Stimulated activated CD8-positive, alpha-beta memory T cell treated with anti-CD3 and anti-CD28 coated beads, Interleukin-7, amount 100 ng/mL, for 1 hour (primary cell): ENCODE measurements at places on chromosomes 6 and 20.

DNA sequence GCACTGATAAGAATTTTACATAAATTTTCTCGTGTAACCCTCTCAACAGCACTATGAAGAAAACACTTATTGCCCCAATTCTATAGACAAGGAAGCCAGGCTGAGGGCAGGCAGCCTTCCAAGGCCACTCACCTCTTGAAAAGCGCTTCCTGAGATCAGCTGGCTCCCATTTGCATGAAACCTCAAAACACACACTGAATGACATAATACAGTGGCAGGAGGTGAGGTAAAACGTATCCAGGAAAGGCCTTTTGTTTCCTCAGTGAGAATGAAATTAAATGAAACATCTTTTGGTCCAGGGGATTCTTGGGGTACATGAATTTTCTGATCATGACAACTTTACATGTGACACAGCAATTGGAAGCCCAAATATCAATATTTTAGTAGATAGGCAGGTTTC, 112.5 kb downstream of the WDR27 start:
- DNase-seq = no peak

DNA sequence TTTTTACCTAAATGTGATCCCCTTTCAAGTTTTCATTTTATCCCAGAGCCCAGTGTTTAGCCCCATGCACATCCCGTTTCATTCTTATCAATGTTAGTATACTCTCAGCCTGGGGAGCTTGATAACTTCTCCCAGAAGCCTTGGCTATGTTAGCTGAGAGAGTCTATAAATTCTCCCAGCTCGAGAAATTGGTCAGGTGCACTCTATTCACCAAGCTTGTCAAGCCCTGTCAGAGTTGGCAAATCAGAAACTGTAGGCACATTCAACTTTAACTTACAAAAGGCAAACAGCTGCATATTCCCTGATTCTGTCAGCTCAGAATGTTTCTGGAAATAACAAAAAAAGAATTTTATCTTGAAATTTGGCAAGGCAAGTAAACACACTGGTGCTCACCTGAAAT, 62.2 kb upstream of the IMPG1 start:
- no peak for DNase-seq

GRCh38 chr20:51731731-51732095, 36.5 kb downstream of the ATP9A start:
- DNase-seq = no peak

GRCh38 chr6:4610256-4610655, 165.9 kb upstream of the CDYL start:
- DNase-seq = no peak

DNA sequence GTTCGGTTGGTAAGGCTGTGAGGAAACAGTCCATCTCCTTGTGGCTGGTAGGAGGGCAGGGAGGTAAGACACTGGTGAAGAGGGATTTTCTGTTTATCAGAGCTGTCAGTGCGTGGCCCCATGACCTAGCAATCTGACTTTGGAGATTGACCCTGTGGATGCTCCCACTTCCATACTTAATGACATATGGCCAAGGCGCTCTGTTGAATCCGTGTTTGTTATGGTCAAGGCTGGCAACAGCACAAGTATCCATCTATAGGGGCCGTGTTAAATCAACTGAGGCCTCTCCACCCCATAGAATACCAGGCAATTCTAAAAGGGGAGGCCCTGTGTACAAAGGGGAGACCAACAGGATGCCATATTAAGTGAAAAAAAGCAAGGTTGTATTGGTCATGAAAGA, 25.6 kb upstream of the FOXC1 start:
- no peak for DNase-seq

- no peak for DNase-seq
These were observed 10.4 kb downstream of the ASIP start for GRCh38 chr20:34251619-34252018.

DNA sequence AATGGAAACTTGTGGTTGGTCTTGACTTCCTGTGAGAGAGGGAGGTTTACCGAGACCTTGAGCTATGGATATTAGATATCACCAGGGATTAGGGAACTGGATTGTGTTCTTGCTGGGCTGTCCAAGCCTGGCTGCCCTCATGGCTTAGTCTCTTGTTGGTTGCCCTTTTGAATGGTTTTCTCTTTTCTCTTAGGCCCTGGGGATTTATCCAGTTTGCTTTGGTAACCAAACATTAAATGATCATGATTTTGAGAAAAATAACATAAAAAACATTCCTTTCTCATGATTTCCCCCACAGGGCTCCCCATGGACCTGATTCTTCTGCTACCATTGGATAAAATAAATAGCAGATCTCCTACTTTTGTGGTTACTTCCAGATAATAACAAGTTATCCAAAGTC, 306.4 kb upstream of the RNF217 start:
- DNase-seq = no peak

DNA sequence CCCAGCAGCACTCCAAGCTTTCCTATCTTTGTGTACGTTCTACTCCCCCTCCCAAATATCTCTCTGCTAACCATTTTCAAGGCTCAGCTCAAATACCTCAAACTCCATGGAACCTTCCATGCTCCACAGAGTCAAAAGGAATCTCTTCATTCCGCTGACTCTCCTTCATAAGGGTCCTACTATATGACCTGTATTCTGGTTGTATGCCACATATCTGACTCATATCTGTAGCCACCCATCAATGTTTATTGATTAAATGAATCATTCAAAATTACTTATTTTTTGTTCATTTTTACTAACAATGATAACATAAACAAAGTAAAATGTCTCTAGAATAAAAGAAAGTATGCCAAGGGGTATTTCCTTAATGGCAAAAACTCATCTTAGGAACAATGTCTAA, 123.2 kb downstream of the ARHGAP18 start:
- DNase-seq = no peak

DNA sequence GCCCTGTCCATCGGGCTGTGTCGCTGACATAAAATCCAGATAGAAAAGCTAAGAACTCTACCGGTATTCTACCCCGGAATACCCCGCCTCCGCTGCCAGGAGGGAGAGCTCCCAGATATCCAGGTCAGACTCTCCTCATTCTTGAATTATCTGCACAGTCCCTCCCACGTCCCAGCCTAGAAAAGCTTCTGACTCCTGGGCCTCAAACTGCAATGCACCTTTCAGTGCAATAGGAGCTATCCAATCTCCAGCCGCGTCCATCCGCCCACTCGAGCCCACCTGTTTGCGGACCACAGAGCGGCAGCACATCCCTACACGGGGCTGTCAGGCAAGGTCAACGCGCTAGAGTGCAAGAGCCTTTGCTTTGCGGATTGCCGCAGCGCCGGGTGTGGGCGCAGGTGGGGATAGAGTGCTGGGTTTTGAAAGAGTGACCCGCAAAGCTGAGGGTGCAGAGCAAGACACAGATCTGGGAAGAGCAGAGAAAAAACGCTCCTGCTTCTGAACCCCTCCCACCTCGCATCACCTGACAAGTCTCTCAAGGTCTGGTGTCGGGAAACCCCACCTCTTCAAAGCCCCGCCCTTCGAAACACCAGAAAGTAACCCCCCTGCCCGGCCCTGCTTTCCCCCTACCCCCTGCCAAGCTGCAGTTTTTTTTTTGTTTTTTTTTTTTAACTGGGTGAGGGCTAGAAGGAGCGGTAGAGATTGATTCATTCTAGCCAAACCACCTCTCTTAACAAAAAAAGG, 1.3 kb downstream of the TAPBP start:
- DNase-seq = no peak

- DNase-seq = no peak
These were observed 16.1 kb downstream of the FBXO30 start for GRCh38 chr6:145798530-145798929.

DNA sequence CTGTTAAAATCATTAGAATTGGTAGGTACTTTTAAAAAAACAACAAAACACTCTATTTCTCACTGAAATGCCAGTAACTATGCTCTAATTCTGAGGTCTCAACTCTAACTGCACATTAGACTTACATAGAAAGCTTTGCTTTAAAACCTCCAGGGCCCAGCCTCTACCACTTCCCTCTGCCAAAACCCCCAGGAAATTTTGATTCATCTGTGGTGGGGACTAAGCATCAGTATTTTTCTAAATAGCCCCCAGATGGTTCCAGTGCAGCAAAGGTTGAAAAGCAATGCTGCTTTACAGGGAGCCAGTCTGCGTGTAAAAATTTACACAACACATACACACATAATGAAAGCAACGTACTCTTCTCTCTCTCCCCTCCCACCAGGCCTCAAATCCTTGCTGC, 3.8 kb downstream of the TBC1D32 start:
- DNase-seq = no peak

DNA sequence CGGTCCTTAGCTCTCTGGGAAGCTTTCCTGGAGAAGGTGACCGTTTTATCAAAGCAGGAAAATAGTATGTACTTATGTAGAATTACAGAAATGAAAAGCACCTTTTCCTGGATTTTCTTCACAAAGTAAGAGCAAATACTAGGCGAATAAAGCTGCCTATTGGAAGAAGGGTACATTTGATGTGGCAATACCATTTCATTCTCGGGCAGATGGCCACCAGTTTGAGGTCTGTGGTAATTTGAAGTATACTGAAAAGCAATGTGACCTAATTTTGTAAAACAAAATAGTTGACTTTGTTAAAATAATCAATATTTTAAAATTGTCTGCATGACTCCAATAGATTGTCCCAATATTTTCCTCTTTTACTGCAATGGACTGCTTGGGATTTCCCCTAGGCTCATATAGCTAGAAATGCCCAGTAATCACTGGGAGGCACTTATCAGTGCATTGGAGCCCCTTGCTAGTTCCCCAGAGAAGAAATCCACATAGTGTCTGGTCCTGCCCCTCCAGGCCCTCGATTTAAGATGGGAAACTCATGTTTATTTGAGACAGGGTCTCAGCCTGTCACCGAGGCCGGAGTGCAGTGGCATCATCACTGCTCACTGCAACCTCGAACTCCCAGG, 7.4 kb upstream of the UTRN start:
- DNase-seq = no peak

- no peak for DNase-seq
These were observed 493.9 kb upstream of the SOX4 start for GRCh38 chr6:21099338-21100314.

- no peak for DNase-seq
These were observed 306.6 kb upstream of the ECI2 start for GRCh38 chr6:4441981-4442434.

DNA sequence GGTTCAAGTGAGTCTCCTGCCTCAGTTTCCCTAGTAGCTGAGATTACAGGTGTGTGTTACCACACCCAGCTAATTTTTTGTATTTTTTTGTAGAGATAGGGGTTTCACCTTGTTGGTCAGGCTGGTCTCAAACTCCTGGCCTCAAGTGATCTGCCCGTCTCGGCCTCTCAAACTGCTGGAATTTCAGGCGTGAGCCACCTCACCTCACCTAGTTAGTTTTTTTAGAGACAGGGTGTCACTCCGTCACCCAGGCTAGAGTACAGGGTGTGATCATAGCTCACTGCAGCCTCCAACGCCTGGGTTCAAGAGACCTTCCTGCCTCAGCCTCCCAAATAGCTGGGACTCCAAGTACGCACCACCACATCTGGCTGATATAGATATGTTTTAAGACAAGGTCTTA, 22.9 kb downstream of the SYTL3 start:
- DNase-seq = no peak

- DNase-seq = no peak
These were observed 127.9 kb downstream of the QRSL1 start for GRCh38 chr6:106757267-106757666.

GRCh38 chr20:24577271-24577909, 108.0 kb downstream of the SYNDIG1 start:
- no peak for DNase-seq

DNA sequence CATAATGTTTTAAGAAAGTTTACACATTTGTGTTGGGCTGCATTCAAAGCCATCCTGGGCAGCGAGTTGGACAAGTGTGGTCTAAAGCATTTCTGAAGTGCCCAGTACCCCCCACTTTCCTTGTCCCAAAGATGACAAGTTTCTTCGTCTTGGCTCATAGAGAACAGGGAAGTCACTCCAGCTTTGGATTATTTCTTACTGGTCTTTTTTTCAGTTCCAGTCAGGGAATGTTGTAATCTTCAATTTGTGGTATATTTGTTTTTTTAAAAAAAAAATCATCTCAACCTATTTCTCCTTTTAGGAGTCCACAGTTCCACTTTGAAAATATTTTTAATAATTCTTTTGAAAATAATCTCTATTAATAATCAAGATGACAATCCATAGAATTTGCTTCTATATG, 34.0 kb downstream of the SLX4IP start:
- no peak for DNase-seq

DNA sequence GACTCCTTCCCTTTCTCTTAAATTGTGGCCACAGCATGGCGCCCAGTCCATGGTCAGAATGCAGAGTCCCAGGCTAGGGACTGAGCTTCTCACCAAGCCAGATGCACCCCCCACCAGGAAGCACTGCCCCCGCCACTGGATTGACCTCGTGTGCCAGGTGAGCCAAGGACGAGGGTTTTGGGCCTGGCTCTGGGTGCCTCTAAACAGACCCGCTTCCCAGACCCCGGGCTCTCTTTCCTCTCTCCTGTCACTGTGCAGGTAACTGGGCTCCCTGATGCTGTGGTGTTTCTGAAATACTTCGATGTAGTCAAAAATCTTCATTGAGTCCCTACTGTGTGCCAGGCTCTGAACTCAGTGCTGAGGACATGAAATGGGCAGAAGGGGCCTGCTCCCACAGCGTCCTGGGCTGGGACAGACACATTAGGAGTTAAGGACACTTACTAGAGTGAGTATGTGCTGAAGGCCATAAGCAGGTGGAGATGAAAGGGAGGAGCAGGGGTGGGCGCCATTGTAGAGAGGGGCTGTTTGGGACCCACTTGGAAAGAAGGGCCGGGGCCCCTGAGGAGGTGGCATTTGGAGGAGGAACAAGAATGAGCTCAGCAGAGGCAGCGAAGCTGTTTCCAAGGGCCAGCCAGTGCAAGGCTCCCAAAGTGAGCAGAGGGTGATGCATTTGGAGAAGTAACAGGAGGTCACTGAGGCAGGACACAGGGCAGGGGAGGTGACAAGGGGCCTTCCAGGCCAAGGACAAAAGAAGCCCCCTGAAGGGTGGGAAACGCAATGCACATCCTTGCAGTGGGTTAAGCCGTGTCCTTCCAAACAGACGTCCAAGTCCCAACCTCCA, 217.1 kb downstream of the ANKRD60 start:
- DNase-seq = no peak

GRCh38 chr6:98323605-98324004, 510.8 kb upstream of the POU3F2 start:
- DNase-seq = no peak
